ENCODE measurements at places on chromosomes 6 and 20. TPM values are rescaled to one million over a fixed set of nuclear protein-coding genes. Genes with fewer than 3 reads are reported as not detected.

RIMS4 gene
- total RNA-seq, result 2.2 TPM

CRISP3 gene
- not detected for total RNA-seq

LATS1 gene
- total RNA-seq, result 109 TPM

DNA sequence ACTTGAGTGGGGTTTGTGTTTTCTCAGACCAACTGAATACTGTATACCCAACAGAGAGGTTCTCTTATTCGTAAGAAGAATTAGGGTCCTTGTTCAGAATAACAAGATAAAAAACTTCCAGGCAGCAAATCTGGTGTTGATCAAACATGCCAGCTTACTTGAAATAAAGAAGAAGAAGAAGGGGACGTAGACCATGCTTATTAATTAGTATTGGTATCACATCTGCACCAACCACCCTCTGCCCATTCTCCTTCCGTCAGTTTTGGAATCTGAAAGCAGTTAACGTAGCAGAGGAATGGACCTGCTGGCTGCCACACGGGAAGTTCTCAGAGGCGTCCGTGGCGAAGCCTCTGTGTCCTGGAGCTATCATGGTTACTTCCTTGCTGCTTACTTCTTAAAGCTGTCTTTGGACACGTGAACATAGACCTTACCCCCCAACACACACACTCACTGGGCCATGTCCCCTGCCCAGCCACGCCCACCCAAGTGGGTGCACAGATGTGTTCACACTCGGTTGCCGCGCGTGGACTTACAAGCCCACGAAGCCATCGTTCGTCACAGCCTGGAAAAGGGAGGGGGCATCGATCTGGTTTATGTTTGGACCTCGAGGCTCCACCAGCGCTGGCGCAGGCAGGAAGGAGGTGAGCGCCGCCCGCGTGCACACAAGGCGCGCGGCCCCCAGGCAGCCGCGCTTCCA lies 4.1 kb upstream of the DLL1 start:
- H3K36me3 ChIP-seq, result no peaks in the 10 kb centered on the region
- peaks cover 91% of the 10 kb centered on the region for H3K27me3 ChIP-seq
- peak overlapping the region; percentile 48 for H3K4me3 ChIP-seq
- H3K27ac ChIP-seq, result no peak overlapping the region
- peaks cover 62% of the 10 kb centered on the region for H3K4me1 ChIP-seq

DNA sequence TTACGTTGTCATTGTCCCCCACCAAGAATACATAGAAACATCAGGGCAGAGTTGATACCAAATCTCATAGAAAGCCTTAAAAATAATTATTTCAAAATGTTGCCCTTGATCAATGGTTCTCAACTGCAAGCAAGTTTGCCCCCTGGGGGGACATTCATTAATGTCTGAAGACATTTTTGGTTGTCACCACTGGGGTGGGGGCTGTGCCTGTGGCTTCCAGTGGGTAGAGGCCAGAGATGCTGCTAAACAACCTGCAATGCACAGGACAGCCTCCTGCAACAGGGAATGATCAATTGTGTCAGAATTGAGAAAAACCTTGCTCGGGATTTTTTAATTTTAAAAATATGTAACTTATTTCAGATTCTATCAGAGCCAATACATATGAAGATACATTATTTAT lies 130.6 kb upstream of the DOK5 start:
- H3K36me3 ChIP-seq, result no peaks in the 10 kb centered on the region
- no peak overlapping the region for H3K4me3 ChIP-seq
- H3K4me1 ChIP-seq, result peaks cover 5% of the 10 kb centered on the region
- no peak overlapping the region for H3K27ac ChIP-seq

DNA sequence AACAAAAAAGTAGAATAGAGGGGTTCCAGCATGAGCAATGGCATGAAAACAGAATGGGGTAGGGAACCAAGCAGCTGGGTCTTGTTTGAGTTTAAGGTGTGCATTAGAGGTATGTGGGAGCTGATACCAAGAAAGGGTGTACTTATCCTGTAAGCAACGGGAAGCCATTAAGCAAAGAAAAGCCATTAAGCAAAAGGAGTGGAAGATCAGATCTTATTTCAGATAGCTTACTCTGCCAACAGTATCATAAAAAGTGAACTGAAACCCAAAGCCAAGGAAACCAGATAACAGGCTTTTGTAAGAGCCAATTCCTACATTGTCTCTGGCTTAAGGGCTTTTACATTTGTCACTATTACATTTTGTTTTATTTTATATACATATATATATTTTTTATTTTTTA lies 21.3 kb upstream of the BEND6 start:
- no peak overlapping the region for H3K4me3 ChIP-seq
- DNase-seq, result no peak
- no peaks in the 10 kb centered on the region for H3K4me1 ChIP-seq
- no peaks in the 10 kb centered on the region for H3K27me3 ChIP-seq
- no peak overlapping the region for H3K27ac ChIP-seq

GRCh38 chr6:163405412-163406309 lies 8.9 kb upstream of the QKI start:
- peak; percentile 58 for DNase-seq
- peak overlapping the region; percentile 86 for H3K27ac ChIP-seq
- H3K36me3 ChIP-seq, result no peaks in the 10 kb centered on the region

GRCh38 chr6:155154158-155154830 lies 109.5 kb upstream of the CLDN20 start:
- no peaks in the 10 kb centered on the region for H3K27me3 ChIP-seq
- peak; percentile 75 for DNase-seq
- no peaks in the 10 kb centered on the region for H3K4me1 ChIP-seq

GRCh38 chr6:136445063-136445462 lies 105.2 kb downstream of the MAP7 start:
- peaks cover 20% of the 10 kb centered on the region for H3K4me1 ChIP-seq
- H3K27me3 ChIP-seq, result no peaks in the 10 kb centered on the region
- no peak overlapping the region for H3K4me3 ChIP-seq
- no peak for DNase-seq
- no peak overlapping the region for H3K27ac ChIP-seq
- H3K36me3 ChIP-seq, result no peaks in the 10 kb centered on the region

DNA sequence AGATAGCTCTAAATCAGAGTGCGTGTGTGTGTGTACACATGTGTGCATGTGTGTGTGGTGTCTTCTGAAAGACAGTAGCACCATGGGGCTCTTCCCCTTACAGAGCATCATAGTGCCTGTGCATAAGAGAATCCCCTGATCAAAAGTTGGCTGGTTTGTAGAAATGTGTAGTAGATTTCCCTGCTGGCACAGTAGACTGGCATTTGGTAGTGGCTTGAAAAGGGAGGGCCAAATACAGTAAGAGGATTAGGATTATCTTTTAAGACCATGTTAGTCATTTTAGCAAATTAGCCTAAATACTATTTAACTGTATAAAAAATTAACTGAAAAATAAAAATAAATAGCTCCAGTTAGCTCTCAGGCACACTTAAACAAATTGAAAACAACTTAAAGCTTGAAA lies 112.6 kb downstream of the B3GAT2 start:
- H3K4me1 ChIP-seq, result no peaks in the 10 kb centered on the region
- no peak overlapping the region for H3K27ac ChIP-seq
- no peak overlapping the region for H3K4me3 ChIP-seq
- no peak for DNase-seq
- H3K36me3 ChIP-seq, result peaks cover 22% of the 10 kb centered on the region

- no peak overlapping the region for H3K27ac ChIP-seq
- H3K36me3 ChIP-seq, result no peaks in the 10 kb centered on the region
- no peaks in the 10 kb centered on the region for H3K27me3 ChIP-seq
- no peak for DNase-seq
- no peaks in the 10 kb centered on the region for H3K4me1 ChIP-seq
Measured at GRCh38 chr20:39164642-39165041, 202.5 kb downstream of the DHX35 start.

DNA sequence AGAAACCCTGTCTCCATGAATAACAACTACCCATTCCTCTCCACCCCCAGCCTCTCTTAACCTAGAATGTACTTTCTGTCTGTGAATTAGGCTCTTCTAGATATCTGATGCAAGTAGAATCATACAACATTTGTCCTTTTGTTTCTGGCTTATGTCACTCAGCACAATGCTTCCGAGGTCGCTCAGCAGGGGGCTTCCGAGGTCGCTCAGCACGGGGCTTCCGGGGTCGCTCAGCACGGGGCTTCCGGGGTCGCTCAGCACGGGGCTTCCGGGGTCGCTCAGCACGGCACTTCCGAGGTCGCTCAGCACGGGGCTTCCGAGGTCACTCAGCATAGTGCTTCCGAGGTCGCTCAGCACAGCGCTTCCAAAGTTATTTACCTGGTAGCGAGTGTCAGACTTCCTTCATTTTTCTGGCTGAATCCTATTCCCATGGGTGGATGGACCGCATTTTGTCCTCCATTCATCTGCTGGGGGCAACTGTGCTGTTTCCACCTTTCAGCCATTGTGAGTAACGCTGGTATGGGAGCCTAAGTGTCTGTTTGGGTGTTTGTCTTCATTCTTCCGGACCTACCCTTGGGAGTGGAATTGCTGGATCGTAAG lies 31.0 kb upstream of the BHLHE23 start:
- peaks cover 55% of the 10 kb centered on the region for H3K27me3 ChIP-seq
- no peak overlapping the region for H3K27ac ChIP-seq

GRCh38 chr6:106525107-106525881 lies 104.0 kb downstream of the RTN4IP1 start:
- H3K36me3 ChIP-seq, result no peaks in the 10 kb centered on the region
- H3K4me3 ChIP-seq, result no peak overlapping the region
- no peaks in the 10 kb centered on the region for H3K27me3 ChIP-seq
- peaks cover 30% of the 10 kb centered on the region for H3K4me1 ChIP-seq
- peak overlapping the region; percentile 83 for H3K27ac ChIP-seq

DNA sequence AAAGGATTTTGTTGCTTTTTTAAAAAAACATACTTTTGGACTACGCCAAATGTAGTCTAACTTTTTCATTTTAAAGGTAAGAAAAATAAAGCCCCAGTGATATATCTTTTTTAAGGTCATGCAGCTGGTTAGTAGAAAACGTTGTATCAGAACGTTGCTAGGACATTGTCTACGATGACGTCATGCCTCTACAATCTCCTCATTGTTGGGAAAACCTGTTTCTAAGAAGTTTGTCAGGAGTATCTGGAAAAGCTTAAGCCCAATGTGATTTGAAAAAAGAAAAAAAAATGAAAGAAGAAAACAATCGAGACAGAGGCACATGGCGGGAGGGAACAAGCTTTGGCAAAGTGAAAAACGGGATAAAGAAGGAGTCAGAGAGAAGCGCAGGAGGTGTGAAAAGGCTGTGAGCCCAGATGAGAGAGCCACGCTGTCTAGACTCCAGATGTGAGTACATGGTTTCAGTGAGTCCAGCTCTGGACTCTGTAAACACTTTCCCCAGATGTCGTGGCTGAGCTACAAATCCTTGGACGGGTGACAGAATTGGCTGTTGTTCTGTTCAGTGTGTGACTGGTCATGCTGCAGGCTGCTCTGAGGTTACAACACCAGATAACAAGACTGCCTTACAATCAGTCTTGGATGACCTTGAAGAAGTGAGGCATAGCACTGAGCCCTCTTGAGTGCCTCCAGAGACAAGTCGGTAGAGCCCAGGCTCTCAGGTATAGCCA lies 656.7 kb upstream of the ID4 start:
- H3K4me3 ChIP-seq, result no peak overlapping the region
- peak; percentile 87 for DNase-seq
- peak overlapping the region; percentile 71 for H3K27ac ChIP-seq
- no peaks in the 10 kb centered on the region for H3K27me3 ChIP-seq
- H3K36me3 ChIP-seq, result no peaks in the 10 kb centered on the region

DNA sequence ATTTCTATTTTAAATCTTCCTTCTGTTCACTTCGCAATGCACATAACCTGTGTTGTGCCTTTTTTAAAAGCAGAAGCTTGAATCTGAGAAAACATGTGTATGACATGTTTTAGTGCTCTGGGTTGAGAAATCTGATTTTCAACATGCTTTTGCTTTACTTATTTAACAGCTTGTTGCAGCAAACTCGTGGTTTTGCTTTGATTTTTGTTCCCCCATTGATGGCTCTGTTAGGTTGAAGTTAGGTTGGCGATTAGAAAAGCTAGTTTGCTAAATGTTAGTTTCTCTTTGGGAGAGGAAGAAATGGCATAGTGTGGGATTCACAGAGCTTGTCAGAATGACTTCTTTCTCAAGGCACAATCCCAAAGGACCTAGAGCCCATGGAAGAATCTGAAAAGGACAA lies 170.8 kb downstream of the TMEM242 start:
- H3K4me3 ChIP-seq, result no peak overlapping the region
- no peak overlapping the region for H3K27ac ChIP-seq
- peaks cover 5% of the 10 kb centered on the region for H3K36me3 ChIP-seq
- no peaks in the 10 kb centered on the region for H3K27me3 ChIP-seq

GRCh38 chr20:7608250-7608649 lies 332.0 kb downstream of the HAO1 start:
- H3K36me3 ChIP-seq, result no peaks in the 10 kb centered on the region
- H3K27me3 ChIP-seq, result no peaks in the 10 kb centered on the region
- no peak overlapping the region for H3K27ac ChIP-seq
- no peak overlapping the region for H3K4me3 ChIP-seq
- no peak for DNase-seq
- H3K4me1 ChIP-seq, result no peaks in the 10 kb centered on the region

DNA sequence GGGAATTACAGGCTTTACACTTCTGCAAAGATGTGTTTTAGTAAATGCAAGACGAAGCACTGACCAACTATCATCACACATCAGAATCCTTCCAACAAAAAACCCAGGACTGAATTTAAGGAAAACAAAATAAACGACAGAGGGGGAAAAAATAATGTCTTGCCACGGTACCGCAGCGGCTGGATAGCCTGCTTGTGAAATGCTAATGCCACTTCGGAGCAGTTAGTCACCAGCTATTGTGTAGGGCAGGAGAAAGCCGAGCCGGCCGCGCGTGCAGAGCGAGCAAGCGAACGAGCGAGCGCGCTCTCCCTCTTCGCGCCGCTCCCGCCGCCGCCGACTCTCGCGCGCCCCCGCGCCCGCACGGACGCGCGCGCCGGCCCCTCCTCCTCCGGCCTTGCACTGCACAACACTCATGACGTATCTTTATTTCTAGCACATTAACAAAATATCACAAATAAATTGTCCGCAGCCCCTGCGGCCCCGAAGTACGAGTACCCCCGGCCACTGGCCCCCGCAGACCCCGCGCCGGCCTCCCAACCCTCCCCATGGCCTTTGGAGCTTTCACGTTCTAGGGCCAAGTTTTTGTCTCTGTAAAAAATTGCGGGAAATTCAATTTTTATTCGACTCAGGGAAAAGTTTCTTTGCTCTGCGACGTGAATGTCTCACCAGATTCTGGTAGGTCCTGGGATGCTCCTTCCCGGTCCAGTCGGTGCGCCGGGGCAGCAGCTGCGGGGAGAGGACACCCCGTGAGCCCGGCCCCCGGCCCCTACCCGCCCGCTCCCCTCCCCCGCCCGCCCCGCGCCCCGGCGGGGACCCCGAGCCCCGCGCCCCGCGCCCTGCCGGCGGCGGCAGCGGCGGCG lies 1.0 kb downstream of the PHIP start:
- peaks cover 4% of the 10 kb centered on the region for H3K36me3 ChIP-seq
- H3K27ac ChIP-seq, result peak overlapping the region; percentile 95
- no peaks in the 10 kb centered on the region for H3K27me3 ChIP-seq
- peak; percentile 92 for DNase-seq
- H3K4me3 ChIP-seq, result peak overlapping the region; percentile 80

- no peak for DNase-seq
- no peaks in the 10 kb centered on the region for H3K36me3 ChIP-seq
- H3K4me1 ChIP-seq, result peaks cover 44% of the 10 kb centered on the region
- H3K4me3 ChIP-seq, result no peak overlapping the region
- H3K27me3 ChIP-seq, result no peaks in the 10 kb centered on the region
Measured at GRCh38 chr6:41529970-41530369, 16.2 kb upstream of the FOXP4 start.
